ENCODE measurements at places on chromosomes 3 and 15.

- DNase-seq: no peak
These were observed 23.1 kb upstream of the MITF start for GRCh38 chr3:69716119-69716518.

GRCh38 chr15:43219929-43220928 is 589 bp downstream of the EPB42 start:
- DNase-seq: no peak

DNA sequence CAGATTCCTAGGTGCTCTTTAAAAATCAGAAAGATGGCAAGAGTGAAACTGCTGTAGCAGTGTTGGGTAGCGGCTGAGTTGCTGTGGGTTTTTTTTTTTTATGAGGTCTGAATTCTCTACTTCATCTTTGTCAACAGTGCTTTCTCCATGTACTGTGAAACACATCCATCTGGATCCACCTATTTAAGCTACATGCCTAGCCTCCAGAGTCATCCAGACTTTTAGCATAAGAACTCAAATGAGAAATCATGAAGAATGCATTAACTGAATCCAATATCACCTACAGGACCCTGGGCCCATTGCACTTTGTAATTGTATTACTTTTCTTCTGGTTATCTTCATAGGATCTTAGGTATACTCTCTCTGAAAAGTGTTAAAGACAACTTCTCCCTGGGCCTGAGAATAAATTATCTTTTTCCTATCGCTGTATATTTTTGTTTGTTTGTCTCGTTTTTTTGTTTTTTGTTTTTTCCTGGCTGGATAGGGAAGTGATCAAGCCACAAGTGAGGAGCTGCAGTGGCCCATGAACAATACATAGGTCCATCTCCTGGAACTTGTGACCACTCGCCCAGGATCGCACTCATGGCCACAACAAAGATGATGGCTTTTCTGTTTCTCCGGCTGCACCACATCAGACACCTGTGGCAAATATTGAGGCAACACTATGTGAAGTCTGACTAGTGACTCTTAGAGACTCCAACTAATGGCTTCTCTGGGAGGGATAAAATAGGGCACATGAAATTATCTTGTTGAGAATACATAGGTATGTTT is 609.9 kb upstream of the AGTR1 start:
- DNase-seq: no peak

GRCh38 chr15:44458429-44458828 is 31.0 kb downstream of the CTDSPL2 start:
- DNase-seq: no peak

GRCh38 chr3:181274025-181274424 is 284.5 kb upstream of the DNAJC19 start:
- no peak for DNase-seq

DNA sequence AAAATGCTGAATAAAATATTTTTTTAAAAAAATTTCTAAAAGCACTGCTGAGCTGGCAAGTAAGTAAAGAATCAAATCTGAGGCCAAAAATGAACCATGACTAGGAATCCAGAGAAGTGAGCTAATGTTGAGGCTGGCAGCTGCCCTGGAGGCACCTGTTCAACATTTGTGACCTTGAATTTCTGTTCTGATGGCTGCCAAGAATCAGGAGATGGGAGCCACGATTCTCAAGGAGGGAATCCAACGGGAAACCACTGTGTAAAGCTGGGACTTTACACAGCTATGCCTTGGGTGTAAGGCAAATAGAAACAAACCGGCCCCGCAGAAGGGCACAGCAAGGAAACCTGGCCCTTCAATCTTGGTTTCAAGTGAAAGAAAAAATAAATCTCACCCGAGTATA is 22.7 kb downstream of the HEG1 start:
- DNase-seq: no peak

DNA sequence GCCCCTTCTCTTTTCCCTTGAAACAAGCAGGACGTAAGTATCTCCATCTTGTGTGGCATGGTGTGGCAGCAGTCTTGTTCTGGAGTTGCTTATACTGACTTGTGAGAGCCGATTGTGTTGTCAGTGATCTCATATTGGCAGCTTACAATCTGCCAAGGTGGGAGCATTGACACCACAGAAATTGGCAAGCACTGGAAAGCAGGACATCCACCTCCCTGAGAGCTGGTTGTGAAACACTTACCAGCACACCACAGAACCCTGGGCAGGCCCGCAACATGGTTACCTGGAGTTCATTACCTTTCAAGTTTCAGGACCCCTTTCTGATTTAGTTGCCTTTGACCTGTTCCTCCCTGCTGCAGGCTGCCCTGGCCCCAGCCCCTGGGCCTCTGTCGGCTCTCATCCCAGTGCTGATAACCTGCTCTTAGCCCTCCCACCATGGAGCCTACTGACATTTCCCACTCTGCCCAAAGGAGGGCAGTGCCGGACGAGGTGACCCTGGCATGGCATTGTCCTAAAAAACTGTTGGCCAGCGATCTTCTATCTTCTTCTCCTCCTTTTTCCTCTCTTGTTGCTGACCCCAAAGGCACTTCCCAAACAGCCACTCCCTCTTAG is 10.6 kb upstream of the ATP2B2 start:
- DNase-seq: no peak

GRCh38 chr3:183626877-183627594 is 8.4 kb upstream of the KLHL24 start:
- no peak for DNase-seq

- DNase-seq: no peak
These were observed 112.1 kb downstream of the GOLIM4 start for GRCh38 chr3:167983583-167983982.

GRCh38 chr15:80379693-80380092 is 24.5 kb upstream of the ARNT2 start:
- no peak for DNase-seq

- no peak for DNase-seq
These were observed 24.3 kb upstream of the GCNT3 start for GRCh38 chr15:59587085-59587826.

DNA sequence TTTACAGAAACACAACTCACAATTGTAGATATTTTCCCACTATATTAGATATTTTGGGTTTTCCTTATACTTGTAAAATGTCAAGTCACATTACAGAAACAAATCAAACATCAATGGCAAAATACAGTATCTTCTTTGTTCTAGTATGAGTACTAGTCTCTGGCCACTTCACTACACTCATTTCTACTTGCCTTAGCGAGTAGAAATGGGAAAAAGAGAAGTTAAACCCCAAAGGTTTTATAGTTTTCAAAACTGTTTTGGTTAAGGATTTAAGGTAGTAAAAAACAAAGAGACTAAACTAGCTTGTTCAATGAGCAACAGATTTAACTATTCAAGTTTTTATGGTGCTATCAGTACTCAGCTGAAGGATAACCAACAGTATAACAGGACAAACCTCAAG is 81.7 kb downstream of the BTD start:
- DNase-seq: no peak

DNA sequence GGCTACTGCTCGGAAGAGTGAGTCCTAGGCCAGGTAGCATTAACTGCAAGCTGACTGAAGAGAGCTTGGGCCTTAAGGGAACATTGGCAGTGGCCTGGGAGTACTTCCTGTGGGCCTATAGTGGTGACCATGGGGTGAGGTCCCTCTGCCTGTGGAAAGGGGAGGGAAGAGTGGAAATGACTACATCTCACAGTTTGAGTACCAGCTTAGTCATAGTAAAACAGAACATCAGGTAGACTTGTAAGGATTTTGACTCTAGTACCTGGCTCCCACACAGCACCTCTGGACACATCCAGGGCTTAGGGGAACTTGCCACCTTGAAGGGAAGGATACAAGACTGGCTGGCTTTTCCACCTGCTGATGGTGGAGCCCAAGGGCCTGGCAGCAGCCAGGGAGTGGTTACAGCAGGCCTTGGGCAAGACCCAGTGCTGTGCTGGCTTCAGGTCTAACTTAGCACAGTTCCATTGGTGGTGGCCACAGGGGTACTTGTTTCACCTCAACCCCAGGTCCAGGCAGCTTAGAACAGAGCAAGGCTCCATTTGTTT is 147.8 kb downstream of the SLC9A9 start:
- DNase-seq: no peak

- DNase-seq: no peak
These were observed 619.5 kb upstream of the TBL1XR1 start for GRCh38 chr3:177816667-177817208.

DNA sequence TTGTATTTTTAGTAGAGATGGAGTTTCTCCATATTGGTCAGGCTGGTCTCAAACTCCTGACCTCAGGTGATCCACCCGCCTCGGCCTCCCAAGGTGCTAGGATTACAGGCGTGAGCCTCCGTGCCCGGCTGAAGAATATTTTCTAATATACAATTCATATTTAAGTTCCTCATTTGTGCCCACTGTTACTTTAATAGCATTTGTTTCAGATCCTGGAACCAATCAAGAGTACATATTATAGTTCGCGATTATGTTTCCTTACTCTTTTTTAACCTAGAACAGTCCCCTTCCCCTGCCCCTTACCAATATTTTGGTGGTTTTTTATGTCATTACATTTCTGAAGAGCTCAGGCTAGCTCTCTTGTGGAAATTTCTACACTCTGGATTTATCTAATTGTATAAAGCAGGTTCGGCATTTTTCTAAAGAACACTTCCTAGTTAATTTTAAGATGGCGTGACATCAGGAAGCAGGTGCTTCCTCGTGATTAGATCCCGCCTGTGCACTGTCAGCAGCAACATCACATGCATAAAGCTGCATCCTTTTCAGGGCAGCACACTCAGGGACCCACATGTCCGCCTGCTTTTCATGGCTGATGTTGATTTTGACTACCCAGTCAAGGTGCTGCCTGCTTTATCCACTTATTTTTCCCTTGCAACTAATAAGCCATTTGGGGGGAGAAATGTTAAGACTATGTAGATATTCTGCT is 88.7 kb upstream of the EPHB3 start:
- no peak for DNase-seq

DNA sequence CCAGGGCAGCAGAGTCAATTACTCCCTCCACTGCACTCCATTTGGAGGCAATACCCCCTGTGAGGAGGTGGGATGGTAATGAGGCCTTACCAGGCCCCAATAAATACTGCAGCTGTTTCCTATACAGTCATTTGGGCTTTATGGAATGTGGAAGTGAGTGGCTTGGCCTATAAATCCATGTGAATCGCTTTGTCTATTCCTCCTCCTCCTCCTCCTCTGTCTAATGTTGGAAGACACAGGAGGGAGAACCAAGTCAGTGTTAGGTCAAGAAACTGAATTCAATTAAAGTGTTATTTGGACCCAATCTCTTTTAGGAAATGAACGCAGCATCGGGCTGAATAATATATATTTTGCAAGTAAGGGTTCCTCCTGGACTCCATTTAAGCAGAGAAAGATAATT is 17.3 kb upstream of the SRGAP3 start:
- no peak for DNase-seq

DNA sequence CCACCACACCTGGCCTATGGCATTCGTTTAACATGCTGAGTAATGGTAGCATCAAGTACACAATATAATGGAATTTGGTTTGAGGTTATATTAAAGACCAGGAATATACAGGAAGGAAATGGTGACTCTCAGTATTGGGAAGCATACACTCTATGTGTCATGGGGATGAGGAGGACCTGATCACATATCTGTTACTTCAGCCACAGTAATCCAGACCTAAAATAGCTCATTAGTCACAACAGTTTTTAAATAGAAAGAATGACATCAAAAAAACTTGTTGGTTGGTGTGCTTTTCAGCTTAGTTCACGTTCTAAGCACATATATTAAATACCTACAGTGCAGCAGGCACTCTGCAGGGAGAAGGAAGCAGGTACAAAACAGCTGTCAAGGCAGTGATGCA is 52.5 kb upstream of the ATP2C1 start:
- DNase-seq: no peak

- no peak for DNase-seq
These were observed 54.9 kb downstream of the DCUN1D1 start for GRCh38 chr3:182925330-182925943.

DNA sequence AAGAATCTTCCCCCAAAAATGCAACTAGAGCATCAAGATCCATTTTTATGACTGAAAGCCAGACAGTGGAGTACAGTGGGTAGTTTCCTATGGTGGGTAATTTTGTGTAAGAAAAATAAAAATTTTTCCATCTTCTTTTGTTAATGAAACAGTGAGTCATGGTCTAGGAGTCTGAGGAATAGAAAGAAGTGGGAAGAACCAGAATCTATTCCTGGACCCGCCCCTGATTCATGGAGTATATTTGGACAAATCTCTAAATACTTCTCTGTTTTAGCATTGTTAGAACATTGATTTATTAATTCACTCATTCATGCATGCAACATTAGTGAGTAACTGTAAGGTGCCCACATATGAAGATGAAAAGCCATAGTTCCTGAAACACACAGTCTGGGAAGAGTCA is 304.5 kb upstream of the GPR149 start:
- DNase-seq: no peak

DNA sequence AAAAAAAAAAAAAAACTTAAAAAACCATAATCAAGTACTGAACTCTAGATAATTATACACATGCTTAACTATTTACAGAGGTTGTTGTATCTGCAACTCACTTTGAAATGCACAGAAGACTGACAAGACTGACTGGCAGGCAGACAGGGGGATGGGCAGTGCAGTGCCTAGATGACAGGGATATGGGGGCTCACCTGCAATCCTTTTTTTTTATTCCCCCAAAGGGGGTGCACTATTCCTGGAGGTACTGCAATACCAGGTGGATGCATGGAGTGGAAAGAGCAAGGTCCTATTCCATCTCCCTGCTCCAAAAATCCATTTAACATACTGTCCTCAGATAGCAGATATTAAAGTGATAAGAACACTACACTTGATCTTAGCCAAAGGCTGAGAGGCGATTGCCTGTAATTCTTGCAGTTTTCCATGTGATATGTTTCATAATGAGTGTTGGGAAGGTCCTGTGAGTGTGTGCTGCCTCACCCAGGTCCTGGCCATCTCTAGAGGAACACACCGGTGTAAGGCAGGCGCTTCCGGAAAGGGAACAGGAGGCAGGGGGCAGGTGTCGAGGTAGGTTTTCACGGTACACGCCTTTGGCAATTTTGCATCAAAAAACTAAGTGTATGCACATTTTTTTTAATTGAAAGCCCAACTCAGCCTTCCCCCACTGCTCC is 22.7 kb downstream of the SEC61A1 start:
- DNase-seq: no peak

- no peak for DNase-seq
These were observed 18.2 kb downstream of the VGLL4 start for GRCh38 chr3:11625376-11626083.

DNA sequence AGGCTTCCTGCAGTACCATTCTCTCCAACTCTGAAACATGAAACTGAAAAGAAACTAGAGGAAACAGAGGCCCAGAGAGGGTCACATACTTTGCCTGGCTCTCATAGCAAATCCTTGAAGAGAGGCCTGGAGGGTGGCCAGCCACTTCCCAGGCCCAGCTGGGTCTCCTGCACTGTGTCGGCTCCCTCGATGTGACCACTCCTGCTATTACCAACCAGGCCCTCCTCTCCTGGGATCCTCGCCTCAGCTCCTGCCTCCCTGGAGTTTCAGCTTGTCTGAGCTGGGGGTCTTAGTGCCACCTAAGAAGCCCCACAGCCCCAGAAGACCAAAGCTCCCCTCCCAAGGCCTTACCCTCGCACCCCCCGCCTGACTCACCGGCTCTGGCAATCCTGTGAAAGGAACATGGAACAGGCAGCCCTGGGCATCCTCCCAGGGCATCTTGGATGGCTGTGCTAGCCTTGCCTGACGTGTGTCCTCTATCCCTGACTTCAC is 4.6 kb downstream of the LOXL1 start:
- no peak for DNase-seq
